Fibroblast of upper back skin (primary cell): ENCODE measurements at places on chromosomes 7 and 10.
A peak's percentile ranks its signal among the peaks of the same experiment; 100 is the strongest.

DNA sequence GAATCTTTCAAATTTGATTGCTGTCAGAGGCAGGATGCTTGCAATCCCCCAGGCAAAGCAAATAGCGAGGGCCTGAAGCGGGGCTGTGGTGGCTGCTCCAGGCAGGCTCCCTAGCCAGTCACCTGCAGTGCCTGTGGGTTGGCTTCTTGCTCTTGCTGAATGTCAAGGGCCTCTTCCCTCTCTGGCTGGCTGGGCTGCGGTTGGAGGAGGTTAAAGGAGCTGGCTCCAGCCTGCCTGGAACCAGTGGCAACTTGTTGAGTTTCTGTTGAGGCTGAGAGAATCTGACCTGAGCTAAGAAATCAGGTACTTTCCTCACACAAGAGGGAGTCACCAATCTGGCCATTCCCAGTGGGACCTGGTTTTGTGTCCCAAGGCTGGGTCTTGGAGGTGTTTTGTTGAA, 134.7 kb downstream of the TMEM178B start:
- no peak for DNase-seq

DNA sequence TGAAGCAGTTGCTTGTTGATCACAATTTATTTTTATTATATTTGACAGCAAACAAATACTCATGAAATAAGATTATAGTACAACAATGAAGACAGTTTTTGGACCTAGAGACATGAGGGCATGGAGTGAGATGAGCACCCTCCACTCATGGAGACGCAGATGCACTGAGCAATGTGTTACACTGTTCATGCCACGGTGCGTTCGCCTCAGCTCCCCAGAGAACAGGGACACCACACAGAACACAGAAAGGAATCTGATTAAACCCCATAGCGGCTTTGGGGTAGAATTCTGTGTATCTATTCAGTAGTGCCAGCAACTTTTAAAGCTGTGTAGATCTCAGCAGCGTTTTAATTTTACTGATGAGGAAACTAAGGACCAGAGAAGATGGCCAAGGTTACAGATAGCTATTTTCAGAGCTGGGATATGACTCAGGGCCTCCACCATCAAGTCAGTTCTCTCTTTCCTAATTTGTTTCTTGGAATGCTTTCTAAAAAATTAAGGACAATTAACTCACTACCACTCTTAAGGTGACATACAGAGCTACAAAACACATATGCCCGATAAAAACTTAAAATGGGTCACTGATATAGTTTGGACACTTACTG, 33.6 kb downstream of the FAM25A start:
- no peak for DNase-seq

DNA sequence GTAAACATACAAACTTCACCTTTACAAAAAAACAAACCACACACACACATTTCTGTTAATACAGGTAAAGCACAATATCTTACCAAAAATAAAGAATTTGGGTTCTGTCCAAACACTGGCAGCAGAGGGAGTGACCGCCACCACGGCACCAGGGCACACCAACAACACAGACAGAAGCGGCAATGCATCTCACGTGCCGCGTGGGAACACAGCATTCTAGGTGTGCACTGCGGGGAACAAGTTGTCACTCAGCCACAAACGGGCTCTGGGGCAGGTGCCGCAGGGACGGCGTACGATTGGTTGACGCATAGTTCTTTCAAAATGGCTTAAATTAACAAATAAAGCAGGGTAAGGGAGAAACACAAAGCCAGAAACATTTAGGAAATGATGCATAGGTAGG, 22.3 kb downstream of the PDGFA start:
- DNase-seq: no peak

- DNase-seq: no peak
These were observed 34.8 kb downstream of the C7orf33 start for GRCh38 chr7:148625342-148625741.

DNA sequence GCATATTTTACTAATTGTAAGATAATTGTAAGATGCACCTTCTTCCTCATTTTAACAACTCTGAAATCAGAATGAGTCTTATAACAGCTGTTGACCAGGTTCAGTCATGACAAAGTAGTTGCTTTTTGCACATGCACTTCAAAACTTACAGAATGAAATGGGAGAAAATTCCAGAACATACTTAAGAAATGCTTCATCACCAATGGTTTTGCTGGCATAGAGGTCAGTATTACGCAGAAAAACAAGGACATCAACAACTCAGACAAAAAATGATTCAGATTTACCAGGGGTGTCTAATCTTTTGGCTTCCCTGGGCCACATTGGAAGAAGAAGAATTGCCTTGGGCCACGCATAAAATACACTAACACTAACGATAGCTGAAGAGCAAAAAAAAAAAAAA, 13.3 kb downstream of the COL28A1 start:
- no peak for DNase-seq

GRCh38 chr10:6721964-6722615, 142.0 kb upstream of the PRKCQ start:
- peak; percentile 93 for DNase-seq

GRCh38 chr7:81170291-81170690, 251.4 kb upstream of the SEMA3C start:
- no peak for DNase-seq

- DNase-seq: no peak
These were observed 43.8 kb downstream of the PRLHR start for GRCh38 chr10:118551535-118552100.

- peak; percentile 43 for DNase-seq
These were observed 68.4 kb downstream of the PTEN start for GRCh38 chr10:87931836-87932230.

DNA sequence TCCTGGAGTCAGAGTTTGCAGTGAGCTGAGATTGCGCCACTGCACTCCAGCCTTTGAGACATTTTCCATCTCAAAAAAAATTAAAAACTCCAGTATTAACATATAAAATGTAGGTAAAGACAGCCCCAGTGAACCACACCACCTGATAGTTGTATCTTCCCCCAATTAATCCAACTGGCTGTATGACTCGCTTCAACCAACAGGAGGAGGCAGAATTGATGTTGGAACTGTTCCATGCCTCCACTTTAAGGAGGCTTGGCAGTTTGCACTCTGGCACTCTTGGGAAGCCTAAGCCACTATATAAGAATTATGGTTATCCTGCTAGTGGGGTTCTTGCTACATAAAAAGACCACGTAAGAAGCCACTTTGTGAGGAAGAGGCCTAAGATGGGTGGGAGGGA, 72.7 kb downstream of the STK17A start:
- DNase-seq: no peak

- no peak for DNase-seq
These were observed 3.9 kb downstream of the OR9A2 start for GRCh38 chr7:143023047-143023446.

DNA sequence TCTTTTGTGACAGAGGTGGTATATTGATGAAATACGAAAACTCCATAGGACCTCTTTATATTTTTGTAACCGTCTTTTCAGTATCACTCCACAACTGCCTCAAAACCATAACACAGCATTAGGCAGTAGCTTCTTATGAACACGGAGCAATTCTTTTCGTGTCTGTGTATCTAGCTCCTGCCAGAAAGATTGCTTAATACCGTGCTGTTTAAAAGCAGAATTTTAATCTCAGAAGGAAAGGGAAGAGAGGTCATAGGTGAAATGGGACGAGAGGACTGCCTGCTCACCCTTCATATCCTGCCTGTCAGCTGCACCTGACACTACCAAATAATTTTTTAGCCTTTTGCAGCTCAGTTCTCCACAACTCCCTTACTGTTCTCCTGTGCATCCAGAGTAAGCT, 200.7 kb downstream of the DNAH11 start:
- no peak for DNase-seq

- DNase-seq: peak; percentile 70
These were observed 196.0 kb downstream of the RNLS start for GRCh38 chr10:88386821-88387773.

DNA sequence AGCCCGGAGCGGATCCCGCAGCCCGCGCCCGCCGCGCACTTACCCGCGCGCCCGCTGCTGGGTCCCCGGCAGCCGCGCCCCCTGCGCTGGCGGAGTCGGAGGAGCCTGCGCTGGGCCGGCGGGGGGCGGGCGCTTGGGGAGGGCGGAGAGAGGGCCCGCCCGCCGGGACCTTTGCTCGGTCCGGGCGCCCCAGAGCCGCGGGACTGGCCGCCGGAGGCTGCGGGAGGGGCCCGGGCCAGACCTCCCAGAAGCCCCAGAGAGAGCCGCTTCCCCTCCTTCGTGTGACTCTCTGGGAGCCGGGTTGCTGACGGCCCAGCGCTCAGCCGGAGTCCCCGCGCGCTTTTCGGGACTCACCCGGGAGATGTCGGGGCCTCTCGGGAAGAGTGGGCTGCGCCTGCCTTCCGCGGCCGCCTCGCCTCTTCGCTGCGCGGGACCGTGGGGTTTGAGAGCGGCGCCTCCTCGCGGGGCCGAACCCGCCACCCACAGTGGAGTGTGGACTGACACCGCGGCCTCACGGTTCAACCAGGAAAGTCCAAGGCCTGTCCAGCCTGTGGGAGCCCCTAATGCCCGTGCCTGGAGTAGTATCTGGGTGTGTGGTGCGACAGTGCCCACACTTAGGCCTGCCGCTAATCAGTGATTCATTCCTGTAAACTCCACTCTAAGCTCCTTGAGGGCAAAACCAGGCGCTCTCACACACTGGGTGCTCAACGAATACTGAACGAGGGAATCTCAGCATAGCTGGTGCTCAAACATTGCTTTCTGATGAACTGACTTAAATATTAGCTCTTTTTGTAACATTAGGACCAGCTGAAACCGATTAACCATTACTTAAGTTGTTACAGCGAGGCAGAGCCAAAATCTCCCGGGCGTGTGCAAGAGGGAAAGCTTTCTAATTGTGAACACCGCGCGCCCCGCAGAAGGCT, at the start of gene GSDME:
Gene GSDME, minus strand, starts transcription at position 112 of the 923 bp plus-strand sequence. CDS start 7,690 bp downstream, outside the sequence.
- DNase-seq: peak; percentile 48

- no peak for DNase-seq
These were observed 218.7 kb downstream of the PARD3 start for GRCh38 chr10:34596351-34596750.

DNA sequence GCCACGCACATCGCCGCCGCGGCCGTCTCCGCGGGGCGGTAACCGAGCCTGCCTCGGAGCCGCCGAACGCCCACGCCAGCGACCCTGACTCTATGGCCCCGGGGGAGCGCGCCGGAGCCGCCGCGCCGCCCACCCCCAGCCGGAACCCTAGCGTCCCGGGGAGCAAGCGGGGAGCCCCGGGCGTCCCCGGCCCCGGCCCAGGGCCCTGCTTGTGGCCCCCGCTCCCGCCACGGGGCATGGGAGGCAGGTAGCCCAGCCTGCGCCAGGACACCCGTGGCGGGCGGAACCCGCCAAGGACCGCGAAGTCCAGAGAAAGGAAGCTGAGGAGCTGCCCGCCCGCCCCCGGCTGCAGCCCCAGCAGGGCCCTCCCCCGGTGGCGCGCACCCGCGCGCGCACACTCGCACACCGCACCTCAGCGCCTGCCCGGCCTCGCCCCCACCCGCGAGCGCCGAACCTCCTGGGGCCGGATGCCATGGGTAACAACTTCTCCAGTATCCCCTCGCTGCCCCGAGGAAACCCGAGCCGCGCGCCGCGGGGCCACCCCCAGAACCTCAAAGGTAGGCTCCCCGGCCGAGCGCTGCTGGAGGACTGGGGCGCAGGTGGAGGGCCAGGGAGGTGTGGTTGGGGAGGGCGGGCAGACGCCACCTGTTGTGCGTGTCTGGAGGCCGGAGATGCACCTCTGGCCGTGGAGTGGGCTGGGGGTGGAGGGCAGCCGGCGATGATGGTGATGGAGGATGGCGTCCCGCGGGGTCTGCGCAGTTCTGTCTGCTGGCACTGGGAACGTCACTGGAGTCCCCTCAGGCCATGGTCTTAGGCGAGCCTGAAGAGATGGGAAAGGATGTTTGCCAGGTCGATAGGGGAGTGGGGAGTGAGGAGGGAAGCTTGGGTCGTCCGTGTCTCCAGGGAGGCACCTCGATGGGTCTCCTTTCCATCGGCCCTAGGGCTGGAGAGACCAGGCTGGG, 692 bp downstream of the NEURL1 start:
- DNase-seq: no peak

GRCh38 chr7:114160925-114161324, 242.1 kb upstream of the PPP1R3A start:
- no peak for DNase-seq

DNA sequence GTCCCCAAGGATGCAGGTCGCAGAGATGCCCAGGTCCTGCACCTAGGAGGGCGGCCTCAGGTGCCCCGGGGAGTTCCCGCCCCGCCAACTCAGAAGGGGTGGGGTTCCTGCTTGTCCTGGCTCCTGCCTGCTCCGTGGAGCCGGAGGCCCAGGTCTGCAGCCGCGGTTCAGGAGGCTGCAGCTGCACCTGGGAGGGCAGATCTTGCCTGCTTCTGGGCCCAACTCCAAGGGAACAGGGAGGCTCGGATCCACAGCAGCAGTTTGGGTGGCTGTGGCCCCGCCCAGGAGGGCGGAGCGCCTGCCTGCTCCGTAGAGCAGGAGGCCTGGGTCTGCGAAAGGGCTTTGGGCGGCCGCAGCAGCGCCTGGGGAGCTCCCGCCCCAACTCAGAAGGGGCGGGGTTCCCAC, 108.2 kb upstream of the EGR2 start:
- no peak for DNase-seq

DNA sequence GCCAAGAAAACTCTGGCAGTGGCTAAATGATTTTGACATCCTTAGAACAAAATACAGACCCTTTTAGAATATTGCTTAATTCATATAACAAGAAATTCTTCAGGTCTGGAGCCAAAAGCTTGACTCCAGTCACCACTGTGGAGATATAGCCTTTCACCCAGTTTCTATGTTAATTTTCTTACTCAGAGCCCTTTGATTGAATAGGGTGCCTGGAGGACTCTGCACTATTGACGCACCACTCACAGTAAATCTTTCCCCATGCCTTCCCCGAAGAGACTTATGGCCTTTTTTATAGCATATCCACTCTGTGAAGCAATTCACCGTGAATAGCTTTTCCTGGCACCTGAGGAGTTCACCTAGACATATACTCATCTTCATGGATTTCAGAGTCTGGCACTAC, 613.8 kb downstream of the ZWINT start:
- no peak for DNase-seq

DNA sequence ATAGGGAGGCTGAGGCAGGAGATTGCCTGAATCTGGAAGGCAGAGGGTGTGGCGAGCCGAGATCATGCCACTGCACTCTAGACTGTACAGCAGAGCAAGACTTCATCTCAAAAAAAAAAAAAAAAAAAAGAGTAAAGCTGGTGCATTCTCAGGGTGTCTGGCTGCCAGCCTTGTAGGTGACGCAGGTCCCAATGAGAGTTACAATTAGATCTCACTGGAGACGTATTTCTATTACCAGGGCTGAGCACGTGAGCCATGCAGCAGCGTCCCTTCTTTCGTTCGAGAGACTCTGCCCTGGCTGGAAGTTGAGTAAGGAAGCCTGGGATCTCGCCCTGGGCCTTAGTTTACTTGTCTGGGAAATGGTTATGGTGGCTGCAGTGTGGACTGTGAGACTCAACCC, 22.4 kb upstream of the ZMIZ1 start:
- no peak for DNase-seq

- peak; percentile 54 for DNase-seq
These were observed 119.3 kb downstream of the C10orf90 start for GRCh38 chr10:126551202-126551601.

DNA sequence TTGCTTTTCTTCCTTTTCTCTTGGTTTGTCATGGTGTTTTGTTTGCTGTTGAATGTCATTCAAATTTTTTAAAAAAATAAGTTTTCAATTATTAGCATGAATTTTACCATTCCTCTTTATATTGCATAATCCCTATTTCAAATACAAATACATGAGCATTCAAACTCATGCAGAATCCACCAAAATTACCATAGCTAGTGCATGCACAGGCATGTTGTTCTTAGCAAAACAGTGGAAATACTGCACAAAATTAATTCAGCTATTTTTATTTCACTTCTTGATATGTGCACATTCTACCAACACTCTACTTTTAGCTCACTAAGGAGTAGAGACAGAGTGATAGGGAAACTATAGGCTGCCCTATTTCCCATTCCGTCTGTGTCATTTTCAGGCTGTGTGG, 670.1 kb upstream of the LRRN3 start:
- no peak for DNase-seq

GRCh38 chr7:114084472-114085312, 165.9 kb upstream of the PPP1R3A start:
- DNase-seq: peak; percentile 22
